ENCODE measurements at places on chromosomes 6 and 20. TPM values are rescaled to one million over a fixed set of nuclear protein-coding genes. Genes with fewer than 3 reads are reported as not detected.

DNA sequence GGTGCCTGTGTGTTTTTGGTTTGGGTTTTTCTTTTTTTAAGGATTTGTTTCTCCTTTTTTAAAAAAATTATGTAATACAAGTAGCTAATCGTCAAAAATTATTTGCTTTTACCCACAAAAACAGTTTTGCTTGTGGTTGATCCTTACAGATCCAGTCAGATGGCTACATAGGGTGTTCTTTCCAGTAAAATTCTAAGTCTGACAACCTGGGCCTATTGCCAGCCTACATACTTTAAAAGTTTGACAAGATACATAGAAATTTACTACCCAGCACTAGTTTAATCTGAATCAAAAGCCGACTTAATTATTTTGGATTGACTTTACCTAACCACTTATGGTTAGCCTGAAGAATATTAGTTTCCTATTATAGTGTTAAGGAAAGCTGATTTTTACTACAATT, 2.1 kb upstream of the SOX4 start:
- DNase-seq, result peak; percentile 53

GNMT gene
- 5.1 TPM for polyA plus RNA-seq

DACT2 gene
- polyA plus RNA-seq, result 10.6 TPM

PSMB9 gene
- polyA plus RNA-seq, result 9.0 TPM

PCSK2 gene
- polyA plus RNA-seq, result 28.0 TPM

GRCh38 chr6:1700278-1700967, 90.7 kb downstream of the FOXC1 start:
- DNase-seq, result no peak

DNA sequence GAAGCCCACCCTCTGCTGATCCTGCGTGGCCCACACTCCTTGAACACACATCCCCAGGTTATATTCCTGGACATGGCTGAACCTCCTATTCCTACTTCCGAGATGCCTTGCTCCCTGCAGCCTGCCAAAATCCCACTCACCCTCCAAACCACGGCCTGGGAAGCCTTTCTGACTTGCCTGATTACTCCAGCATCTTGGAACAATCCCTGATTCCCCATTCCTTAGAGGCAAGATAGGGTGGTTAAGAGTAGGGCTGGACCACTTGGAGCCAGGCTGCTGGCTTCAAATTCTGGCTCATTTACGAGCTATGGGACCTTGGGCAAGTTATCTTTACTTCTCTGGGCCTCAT, 45.9 kb upstream of the CDH22 start:
- no peak for DNase-seq

DNA sequence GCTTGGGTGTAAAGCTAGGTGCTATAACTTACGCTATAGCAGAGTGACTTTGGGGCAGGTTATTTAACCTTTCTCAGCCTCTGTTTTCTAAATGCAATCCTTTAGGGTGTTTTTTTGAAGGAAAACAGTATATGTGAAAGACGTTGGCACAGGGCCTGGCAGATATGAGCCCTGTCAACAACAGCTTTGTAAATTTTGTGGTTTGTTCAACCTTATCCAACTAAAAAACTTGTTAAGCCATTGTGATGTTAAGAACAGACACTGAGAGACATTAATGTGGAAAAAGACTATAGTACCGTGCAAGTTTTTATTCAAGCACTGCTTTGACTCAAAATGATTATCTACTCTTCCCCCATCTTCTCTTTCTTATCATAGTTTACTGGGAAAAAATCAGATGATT, 8.2 kb downstream of the HECA start:
- no peak for DNase-seq

GRCh38 chr6:111870742-111871064, 2.5 kb downstream of the FYN start:
- DNase-seq, result no peak

PLA2G7 gene
- polyA plus RNA-seq, result 9.0 TPM

DNA sequence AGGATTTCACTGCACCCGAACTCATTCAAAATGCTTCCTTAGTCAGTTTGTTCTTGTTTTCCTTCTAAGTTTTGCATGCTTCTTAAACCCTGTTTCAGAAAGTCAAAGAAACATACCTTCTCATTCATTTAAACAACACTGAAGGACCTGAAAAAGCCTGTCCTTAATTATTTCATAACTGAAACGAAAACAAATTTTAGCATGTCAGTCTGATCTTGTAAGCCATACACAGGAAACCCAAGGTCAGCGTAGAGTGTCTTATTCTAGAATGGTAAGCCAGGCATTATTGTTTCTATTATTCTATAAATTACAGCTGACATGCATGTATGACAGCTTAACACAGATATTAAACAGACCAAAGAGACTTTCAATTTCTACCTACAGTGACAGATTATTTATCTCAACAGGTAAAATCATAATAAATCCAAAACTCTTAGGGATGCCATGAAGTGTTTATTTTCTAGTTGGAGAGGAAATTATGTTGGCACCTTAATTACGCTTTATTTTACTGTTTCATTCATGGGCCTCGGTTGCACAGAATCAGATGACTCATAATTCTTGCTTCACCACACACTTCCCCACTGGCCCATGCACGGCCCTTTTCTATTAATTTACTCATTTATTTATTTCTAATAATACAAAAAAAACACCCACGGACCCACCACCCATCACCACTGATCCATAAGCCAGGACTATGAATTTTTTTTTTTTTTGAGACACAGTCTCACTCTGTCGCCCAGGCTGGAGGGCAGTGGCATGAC, 39.3 kb upstream of the DUSP22 start:
- DNase-seq, result no peak

All from spinal cord (tissue), 10 donors.